Diencephalon (tissue), 1 donor: ENCODE measurements at places on chromosomes 7 and 10. TPM values are rescaled to one million over a fixed set of nuclear protein-coding genes. Genes with fewer than 3 reads are reported as not detected.

Gene ARMC3
- 16.4 TPM for total RNA-seq

Gene MPP7
- total RNA-seq: 7.6 TPM

Gene ING3
- total RNA-seq: 43.6 TPM

Gene RBM20
- total RNA-seq: 0.23 TPM

Gene PAPOLB
- 1.8 TPM for total RNA-seq

Gene RBM28
- total RNA-seq: 17.1 TPM

Gene MYH16
- total RNA-seq: not detected

Gene ZPBP
- 0.92 TPM for total RNA-seq

Gene MYO1G
- 0.46 TPM for total RNA-seq

Gene PDGFA
- 52.6 TPM for total RNA-seq

Gene GHRHR
- 2.8 TPM for total RNA-seq
